ENCODE measurements at places on chromosomes 3 and 15.

DNA sequence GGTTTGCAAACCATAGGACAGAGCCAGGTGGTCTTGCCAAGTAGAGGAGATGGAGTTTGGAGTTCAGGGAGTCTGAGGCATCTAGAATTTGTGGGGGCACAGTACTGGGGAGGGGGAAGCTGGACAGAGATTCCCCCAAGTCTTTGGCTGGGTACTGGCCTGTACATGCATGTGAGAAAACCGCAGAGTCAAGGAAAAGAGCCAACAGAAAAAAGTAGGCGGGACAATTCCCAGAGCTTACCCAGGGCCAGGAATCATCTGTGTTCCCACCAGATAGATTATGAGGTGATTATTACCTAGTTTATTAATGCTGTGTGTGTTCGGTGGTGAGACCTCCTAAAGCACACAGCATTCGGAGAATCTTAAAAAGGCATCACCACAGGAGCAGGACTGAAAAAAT lies 11.3 kb downstream of the LYSMD4 start:
- DNase-seq: no peak

- no peak for DNase-seq
Observed at GRCh38 chr15:85063522-85064079, 81.9 kb downstream of the PDE8A start.

- DNase-seq: no peak
Observed at GRCh38 chr15:73232776-73233175, 136.0 kb downstream of the HCN4 start.

DNA sequence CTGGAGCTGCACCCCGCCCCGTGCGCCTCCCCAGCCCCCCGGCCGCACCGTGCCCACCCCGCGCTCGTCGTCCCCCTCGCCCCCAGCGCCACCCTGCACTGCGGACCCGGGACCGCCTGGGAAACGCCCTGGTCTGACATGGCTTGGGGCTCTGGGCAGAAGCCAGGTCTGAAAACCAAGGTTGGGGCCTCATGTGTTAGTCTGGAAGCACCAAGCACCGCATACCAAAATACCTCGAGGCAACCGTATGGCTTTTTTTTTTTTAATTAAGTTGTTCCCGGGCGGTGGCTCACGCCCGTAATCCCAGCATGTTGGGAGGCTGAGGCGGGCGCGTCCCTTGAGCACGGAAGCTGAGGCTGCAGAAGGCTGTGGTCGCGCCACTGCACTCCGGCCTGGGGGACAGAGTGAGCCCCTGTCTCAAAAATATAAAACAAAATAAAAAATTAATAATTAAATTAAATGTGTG lies 91.5 kb upstream of the CHD2 start:
- DNase-seq: no peak

DNA sequence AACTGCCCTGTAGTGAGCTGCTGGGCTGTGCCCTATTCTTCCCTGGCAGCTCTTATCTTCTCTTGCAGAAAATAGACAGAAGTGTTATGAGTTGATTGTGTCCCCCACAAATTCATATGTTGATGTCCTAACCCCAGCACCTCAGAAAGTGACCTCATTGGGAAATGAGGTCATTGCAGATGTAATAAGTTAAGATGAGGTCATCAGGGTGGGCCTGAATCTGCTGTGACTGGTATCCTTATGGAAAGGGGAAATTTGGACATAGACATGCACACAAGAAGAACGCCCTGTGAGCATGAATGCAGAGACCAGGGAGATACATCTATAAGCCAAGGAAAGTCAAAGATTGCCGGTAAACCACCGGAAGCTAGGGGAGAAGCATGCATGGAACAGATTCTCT lies 49.0 kb downstream of the SPSB4 start:
- no peak for DNase-seq

DNA sequence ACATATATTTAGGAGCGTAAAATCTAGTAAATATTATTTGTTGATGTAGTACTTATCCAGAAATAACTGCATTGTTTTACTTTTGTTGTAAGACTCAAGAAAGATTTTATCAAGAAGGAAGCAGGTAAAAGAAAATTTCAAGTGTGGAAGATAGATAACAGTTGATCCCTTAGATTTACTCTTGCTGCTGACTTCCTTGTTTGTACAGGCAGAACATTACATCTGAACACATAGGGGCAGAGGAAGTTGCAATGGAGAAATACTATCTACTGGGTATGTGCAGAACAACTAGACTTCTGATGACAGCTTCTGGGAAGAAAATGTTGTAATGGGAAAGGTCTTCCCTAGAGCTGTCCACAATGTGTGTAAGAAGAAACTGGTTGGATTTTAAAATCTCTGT lies 350.6 kb downstream of the NLGN1 start:
- DNase-seq: no peak

Data from stimulated activated CD4-positive, alpha-beta T cell treated with anti-CD3 and anti-CD28 coated beads, Interleukin-1b, Interleukin-23, amount 100 ng/mL, for 1 hour (primary cell).